ENCODE measurements at places on chromosomes 5 and 9.
A peak's percentile ranks its signal among the peaks of the same experiment; 100 is the strongest.

DNA sequence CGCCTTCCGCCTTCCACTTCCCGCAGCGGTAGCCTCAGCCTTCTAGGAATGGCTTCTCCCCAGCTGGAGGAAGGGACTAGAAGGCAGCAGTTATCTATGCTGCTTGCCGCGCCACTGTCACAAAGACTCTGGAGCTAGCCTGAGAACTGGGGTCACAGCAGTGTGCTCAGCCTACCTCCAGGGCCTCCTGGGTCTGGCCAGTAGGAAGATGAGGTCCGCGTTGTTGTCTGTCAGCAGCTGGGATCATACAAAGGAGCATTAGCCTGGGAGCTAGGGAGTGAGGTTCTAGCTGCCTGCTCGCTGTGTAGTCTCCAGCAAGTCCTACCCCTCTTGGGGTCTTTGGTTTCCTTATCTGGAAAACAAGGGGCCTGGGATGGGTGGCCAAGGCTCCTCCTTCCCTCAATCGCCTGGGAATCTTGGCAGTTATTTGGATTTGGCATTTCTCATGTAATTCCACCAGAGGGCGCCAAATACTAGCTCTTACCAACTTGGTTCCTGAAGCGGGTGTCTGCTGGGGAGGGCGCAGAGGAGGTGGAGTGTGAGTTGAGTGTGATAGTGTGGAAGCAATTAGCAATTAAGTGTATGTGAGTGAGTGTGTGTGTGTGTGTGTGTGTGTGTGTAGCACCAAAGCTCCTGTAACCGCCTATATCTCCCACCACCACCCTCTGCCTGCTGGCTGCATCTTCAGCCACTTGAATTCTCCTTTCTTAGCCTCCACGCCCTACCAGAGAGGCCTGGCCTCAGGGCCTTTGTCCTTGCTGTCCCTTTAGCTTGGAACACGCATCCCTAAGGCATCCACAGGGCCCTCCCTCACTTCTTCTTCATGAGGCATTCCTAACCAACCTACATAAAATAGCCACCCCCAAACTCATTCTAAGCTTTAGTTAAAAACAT is 97.1 kb downstream of the ENTREP1 start:
- peak; percentile 34 for DNase-seq

- no peak for DNase-seq
Observed at GRCh38 chr5:74072646-74073045, 446.6 kb downstream of the ARHGEF28 start.

GRCh38 chr5:149932445-149933350 is 11.9 kb downstream of the PDE6A start:
- no peak for DNase-seq

DNA sequence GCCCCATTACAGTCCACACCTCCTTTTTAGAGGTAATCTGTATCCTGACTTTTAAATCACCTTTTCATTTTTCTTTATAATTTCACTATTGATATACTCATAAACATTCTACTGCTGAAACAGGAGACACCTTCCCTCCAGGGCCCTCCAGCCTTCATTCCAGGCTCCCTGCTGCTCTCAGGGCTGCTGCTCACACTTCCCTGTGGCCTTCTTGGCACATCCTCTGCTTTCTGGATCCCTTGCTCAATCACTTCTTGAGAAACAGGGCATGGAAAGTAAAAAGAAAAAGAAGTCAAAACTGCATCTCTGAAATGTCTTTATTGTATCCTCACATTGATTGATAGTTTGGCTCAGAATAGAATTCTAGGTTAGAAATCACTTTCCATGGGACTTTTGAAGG is 19.3 kb upstream of the WNT8A start:
- no peak for DNase-seq

GRCh38 chr5:318931-319601 is 2.4 kb upstream of the AHRR start:
- no peak for DNase-seq

DNA sequence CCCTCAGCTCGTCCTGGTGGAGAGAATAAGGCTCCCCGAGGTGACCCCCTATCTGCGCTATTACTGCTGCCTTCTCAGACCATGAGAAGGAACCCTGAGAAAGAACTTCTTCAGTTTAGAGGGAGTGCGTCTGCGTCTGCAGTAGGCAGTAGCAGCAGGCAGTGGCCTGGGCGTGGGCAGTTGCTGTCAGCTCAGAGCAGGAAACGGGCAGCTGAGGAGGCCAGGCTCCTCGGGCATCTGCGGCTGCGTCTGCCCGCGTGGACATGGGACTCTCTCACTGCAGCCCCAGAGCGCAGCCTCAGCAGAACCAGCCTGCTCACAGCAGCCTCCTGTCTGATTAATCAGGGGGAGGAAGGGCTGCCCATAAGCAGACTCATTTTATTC is 49.8 kb upstream of the FCN1 start:
- peak; percentile 4 for DNase-seq

DNA sequence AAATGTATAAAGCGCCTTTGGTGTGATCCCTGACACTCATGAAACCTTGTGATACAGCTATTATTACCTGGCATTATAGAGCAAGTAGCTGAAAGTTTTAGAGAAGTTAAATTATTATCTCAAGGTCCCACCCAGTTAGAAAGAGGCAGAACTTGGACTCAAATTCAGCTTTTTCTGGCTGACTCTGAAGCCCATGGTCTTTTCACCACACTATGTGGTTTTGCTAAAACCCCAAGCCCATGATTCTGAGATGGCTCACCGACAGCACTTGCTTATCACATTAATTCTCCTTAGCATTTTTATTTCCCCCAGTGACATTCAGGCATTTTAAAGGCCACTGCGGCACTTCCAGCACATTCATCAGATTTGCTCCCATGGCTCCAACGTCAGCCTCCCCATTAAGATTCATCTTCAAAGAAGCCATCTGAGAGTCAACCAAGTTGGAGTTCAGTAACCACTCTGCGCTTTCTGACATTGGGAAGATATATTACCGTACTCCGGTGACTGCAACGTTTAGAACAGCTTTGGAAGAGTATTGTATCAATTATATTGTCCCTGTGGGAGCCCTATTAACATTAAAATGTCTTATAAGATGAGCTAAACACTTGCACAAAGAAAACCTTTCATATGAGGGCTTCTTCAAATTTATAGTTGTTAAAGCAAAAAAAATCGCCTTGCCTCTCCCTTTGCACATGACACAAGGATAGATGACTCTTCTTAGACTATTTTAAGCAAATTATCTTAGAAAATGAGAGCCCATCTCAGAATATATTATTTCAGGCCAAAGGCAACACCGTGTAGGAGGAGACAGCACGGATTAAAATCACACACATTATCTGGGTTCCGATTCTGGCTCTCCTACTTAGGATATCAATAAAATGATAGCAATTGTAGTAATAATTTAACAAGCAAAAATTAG is 638.1 kb downstream of the ACTL7B start:
- no peak for DNase-seq

GRCh38 chr9:113712053-113712452 is 164.1 kb upstream of the ZNF618 start:
- DNase-seq: peak; percentile 16

- DNase-seq: peak; percentile 34
Observed at GRCh38 chr5:41408676-41409443, 101.5 kb downstream of the PLCXD3 start.

- no peak for DNase-seq
Observed at GRCh38 chr5:153525536-153525935, 35.1 kb downstream of the GRIA1 start.

- no peak for DNase-seq
Observed at GRCh38 chr9:90789862-90790261, 11.8 kb upstream of the SYK start.

DNA sequence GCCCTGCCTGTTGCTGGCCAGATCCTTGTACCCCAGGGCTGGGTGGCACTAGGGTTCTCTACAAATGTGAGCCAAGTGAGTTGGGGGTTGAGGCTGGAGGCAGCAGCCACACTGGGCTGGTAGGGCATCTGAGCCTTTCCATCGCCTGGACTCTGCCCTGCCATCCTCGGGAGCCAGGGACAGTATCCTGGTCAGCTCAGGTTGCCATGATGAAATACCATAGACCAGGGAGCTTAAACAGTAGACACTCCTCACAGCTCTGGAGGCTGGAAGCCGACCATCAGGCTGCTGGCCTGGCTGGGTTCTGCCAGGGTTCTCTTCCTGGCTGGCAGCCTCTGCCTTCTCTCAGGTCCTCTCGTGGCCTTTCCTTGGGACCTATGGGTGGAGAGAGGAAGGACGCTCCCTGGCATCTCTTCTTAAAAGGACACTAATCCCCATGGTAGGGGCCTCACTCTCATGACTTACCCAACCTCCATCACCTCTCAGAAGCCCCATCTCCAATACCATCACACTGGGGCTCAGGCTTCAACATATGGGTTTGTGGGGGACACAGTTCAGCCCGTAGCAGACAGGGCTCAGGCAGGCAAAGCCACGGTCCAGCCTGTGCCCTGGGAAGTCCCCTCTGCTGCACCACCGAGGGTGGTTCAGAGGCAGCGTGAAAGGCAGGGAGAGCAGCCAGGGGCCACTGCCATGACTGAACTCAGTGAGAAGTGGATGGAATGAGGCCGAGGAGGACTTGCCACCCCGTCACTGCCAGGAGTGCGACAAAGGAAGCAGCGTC is 50.1 kb downstream of the HMCN2 start:
- no peak for DNase-seq

GRCh38 chr9:91803151-91803940 is 146.7 kb downstream of the ROR2 start:
- no peak for DNase-seq

GRCh38 chr9:120935383-120935857 is 8.8 kb upstream of the TRAF1 start:
- peak; percentile 97 for DNase-seq

GRCh38 chr5:10409504-10409903 is 32.2 kb upstream of the ROPN1L start:
- no peak for DNase-seq

GRCh38 chr5:6961837-6962635 is 248.8 kb downstream of the TENT4A start:
- DNase-seq: no peak

DNA sequence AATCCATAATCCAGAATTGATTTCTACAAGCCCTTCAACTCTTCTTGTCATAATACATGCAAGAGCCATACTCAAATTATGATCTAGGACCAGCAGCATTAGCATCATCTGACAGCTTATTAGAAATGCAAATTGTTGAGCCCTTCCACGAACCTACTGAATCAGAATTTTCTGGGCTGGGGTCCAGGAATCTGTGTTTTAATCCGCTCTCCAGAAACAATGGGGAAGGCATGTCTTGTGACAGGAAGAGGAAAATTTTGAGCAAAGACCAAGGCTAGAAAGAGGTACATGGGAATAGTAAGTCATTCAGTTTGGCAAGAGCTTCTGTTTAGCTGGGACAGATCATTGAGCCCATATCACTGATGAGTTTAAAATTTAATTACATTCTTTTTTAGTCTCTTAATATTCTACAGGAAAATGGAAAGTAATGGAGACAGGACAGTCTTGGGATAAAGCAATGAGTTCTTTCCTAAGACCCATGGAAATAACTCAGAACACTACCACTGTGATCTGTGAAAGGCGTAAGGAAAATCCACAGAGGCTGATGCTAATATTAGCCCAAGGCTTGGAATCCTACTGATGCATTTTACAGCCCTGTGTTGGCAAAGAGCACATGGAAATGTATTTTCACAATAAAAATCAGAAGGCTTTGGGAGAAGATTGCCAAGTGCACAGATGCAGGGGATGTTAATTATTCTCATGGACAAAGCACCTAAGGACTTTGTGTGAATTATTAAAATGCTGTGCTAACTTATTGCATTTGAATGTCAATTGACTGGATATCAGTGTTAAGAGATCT is 73.7 kb upstream of the STK32A start:
- DNase-seq: no peak

GRCh38 chr5:1521671-1522600 is 1.8 kb downstream of the LPCAT1 start:
- peak; percentile 34 for DNase-seq

GRCh38 chr5:14216902-14217301 is 73.8 kb downstream of the TRIO start:
- no peak for DNase-seq

DNA sequence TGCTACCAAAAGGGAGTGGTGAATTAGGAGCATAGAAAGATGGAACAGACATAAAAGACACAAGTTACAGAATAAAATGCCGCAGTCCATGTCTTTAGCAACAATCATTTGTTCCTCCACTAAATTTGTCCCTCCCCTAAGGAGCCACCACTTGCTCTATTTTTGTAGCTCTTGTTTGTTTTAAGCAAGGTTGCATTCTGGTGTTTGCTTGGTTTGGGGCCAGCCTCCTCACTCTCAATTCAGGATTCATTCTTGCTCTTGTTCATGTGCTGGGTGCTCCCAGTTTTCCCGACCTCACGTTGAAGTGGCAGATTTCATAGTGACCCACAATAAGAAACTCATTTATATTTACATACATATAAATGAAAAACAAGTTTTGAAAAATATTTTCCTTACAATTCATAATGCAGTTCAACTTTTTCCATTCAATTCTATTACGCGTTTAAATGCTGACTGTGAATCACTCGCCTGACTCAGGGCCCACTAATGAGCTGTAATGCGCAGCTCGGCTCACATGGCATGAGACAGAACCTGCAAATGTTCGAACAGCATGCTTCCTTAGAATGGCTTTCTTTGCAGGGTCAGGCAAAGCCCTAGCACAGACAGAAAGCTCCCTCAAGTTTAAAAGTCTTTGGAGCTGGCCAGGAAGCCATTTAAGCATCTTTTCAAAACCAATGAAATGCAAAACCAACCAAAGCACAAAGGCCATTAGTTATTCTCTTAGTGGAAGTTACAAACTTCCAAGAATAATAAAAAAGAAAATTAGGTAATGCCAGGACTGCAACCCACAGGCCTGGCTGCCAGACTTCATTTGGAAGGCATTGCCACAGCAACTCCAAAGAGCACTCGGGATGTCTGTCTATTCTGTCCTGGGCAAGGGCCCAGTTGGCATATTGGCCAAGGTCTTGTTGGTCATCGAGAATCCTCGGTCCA is 41.7 kb downstream of the RETREG1 start:
- DNase-seq: peak; percentile 73

GRCh38 chr5:62432621-62433064 is 20.1 kb downstream of the IPO11 start:
- no peak for DNase-seq

- DNase-seq: no peak
Observed at GRCh38 chr5:151225475-151225874, 1.6 kb upstream of the CCDC69 start.

DNA sequence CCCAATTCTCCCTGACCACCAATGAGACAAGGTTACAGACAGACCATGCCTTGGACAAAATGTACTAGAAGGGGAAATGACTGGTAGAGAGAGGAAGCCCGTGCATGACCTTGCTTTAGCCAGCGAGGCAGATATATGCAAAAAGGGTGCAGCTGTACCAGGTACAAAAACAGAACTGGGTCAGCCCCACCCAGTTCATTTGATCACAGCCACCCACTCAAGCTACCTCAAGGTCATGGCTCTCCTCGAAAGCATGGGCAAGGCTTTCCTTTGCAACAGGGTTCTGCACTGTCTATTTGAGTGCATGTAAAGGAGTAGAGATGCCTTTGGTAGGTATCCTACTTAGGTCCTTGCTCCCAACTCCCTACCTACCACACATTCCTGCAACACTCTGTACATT is 33.3 kb downstream of the TLE1 start:
- no peak for DNase-seq

- DNase-seq: peak; percentile 100
Observed at GRCh38 chr5:109455598-109456096, 45.9 kb upstream of the PJA2 start.

- DNase-seq: no peak
Observed at GRCh38 chr9:130692321-130692720, 1.3 kb upstream of the EXOSC2 start.

Measured in NCI-H226 (cell line).